ENCODE measurements at places on chromosomes 4 and X.
A peak's percentile ranks its signal among the peaks of the same experiment; 100 is the strongest.

GRCh38 chr4:155512046-155512445 is 135.3 kb upstream of the MAP9 start:
- ATAC-seq = no peak

DNA sequence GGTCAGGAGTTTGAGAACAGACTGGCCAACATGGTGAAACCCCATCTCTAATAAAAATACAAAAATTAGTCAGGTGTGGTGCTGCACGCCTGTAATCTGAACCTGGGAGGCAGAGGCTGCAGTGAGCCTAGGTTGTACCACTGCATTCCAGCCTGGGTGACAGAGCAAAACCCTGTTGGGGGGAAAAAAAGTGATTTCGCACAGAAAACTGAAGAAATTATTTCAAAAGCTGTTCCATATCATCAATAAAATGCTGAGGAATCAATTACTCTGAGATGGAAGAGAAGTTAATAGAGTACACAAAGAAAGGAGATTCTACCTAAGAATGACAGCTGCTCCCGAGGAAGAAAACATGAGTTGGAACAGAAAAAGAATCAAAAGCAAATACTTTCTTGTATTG is 95.9 kb downstream of the PDGFC start:
- ATAC-seq = no peak

DNA sequence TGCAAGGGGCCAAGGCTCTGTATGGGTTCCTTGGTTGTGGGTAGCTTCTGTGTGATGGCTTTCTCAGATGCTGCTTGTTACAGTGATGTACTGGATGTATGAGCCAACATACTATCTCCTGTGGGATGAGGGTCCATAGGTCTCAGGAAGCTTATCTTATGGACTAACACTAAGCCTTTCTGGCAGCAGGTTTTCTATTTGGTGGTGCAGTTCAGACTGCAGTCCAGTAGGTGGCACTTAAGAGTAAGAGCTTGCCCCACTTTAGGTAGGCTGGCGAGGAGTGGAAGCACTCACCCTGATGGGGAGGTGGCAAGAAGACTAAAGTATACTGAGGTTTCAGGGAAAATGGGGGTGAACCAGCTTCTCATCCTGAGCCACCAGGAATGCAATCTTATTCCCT is 306.7 kb upstream of the MAOA start:
- ATAC-seq = peak; percentile 74

GRCh38 chr4:141215030-141215429 is 5.7 kb upstream of the ZNF330 start:
- ATAC-seq = no peak

DNA sequence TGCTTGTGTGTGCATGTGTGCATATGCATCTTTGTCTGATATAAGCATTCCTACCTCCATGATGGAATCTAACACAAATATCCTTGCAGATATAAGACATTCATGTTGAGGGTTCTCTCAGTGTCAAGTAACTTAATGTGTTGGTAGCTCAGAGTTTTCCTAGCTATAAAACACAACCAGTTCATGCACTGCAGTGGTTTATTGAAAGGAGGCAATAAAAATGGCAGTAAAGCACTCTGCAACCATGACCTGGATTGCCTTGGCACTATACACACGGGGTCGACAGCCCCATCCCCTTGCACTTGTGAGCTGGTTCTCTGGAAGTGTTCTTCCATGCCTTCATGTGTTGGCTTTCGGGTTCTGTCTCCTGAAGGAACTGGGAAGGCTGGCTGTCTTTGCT is 38.9 kb downstream of the GPC4 start:
- no peak for ATAC-seq

GRCh38 chr4:153326513-153326912 is 18.0 kb upstream of the MND1 start:
- ATAC-seq = peak; percentile 68

DNA sequence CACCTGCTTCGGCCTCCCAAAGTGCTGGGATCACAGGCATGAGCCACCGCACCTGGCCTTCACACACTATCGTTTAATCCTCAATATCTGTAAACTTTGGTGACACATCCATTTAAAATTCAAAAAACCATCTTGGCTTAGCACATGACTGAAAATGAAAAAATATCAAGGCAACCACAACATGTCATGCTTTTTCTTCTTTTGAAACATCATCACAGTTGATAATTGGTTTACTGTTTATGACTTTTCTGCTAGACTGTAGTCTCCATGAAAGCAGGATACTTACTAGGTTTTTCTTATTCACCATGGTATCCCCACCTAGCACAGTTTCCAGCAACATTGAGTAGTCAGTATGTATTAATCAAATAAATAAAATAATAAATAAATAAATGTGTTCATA is 11.0 kb downstream of the GNRHR start:
- ATAC-seq = no peak

GRCh38 chrX:136450050-136450830 is 37.5 kb upstream of the BRS3 start:
- peak; percentile 15 for ATAC-seq

GRCh38 chr4:38752372-38752940 is 30.3 kb downstream of the TLR10 start:
- ATAC-seq = peak; percentile 38

GRCh38 chrX:43313035-43313434 is 343.1 kb upstream of the MAOA start:
- ATAC-seq = no peak

DNA sequence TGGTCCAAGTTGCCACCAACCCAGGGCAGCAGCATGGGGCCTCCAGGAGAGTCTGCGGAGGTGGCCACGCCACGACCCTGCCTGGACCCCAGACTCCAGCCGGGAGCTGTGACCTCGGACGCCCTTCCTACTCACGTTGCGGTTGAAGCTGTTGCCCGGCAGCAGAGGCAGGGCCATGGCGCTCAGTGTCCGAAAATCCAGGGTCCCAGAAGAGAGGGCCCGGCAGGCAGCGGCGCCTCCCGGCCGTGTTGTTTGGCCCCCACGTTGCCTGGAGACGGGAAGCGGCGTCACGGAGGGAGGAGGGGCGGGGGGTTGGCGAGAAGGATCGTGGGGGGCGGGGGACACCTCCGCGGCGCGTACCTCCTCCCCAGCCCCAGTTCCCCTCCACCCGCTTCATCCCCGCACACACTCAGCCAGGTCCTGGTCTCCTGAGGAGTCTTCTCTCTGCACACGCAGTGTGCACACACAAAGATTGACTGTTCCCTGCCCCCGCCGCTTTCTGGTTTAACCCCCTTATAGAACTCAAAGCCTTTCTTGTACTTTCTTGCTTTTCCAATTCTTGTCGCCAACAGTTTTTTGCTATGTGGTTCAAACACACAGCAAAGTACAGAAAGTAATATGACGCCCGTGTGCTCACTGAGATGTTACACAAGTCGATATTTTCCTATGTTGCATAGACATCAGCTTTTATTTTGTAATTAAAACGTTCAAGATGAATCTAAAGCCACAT is at the start of gene EFHC2:
Gene EFHC2, minus strand, starts transcription at position 261 of the 730 bp plus-strand sequence. Its CDS starts 84 bp downstream, at position 177.
- peak; percentile 41 for ATAC-seq

Measured in esophagus mucosa (tissue), 1 donor.